Neuronal stem cell (in vitro differentiated cells): ENCODE measurements at places on chromosomes 7 and 10.

DNA sequence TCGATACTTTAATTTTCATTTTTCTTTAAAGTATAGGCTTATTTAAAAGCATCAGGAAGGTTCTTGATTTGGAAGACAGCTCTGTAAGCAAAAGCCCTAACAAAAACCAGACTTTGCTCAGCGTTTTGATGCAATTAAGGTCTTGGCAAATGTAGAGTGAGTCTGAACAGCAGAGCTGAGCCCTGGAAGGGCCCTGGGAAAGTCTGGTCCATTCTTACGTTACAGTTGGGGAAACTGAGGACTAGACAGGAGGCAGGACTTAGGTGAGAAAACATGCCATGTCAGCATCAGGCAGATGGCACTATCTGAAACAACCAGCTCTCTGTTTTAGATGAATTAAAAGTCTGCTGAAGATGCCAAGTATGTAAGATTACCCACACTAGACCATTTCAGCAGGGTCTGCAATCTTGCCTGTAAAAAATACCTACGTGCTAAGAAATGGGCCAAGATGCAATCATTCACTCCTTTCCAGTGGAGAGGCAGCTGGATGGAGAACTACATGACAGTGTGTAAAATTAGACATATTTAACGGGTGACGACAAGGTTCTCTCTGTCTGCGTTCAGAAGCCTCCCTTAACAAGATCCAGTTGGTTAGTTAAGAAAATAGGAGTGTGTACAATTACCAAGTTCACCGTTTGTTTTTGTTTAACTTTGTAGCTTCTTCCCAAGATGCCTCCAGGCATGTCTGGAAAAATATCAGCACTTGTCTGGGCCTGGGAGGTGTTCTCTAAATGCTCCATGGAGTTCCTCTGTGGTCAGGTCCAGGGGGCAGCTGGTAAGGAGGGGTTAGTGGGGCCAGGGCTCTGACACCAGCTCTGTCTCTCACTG is 502.3 kb upstream of the ZMIZ1 start:
- H3K27me3 ChIP-seq = peaks cover 10% of the 10 kb centered on the region
- peaks cover 23% of the 10 kb centered on the region for H3K4me1 ChIP-seq
- no peaks in the 10 kb centered on the region for H3K36me3 ChIP-seq

- no peaks in the 10 kb centered on the region for H3K4me1 ChIP-seq
- H3K27ac ChIP-seq = no peak overlapping the region
- no peaks in the 10 kb centered on the region for H3K27me3 ChIP-seq
- DNase-seq = no peak
- no peak overlapping the region for H3K4me3 ChIP-seq
- peaks cover 4% of the 10 kb centered on the region for H3K36me3 ChIP-seq
These were observed 77.1 kb downstream of the INPP5A start for GRCh38 chr10:132614431-132615340.

DNA sequence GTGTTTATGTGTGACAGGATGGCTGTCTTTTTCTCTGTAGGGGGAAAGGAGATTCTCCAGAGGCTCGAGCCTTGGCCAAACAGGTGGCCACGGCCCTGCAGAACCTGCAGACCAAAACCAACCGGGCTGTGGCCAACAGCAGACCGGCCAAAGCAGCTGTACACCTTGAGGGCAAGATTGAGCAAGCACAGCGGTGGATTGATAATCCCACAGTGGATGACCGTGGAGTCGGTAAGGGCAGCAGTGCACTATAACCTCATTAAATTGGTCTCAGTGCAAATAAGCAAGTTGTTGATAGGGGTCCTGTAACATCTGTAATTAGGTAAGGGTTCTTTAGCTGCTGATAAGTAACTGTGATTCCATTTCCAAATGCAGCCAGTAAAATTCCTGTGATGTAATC is 56.4 kb downstream of the AP3M1 start:
- DNase-seq = no peak
- no peaks in the 10 kb centered on the region for H3K27me3 ChIP-seq
- H3K36me3 ChIP-seq = peaks cover 42% of the 10 kb centered on the region
- H3K4me3 ChIP-seq = no peak overlapping the region

- H3K27me3 ChIP-seq = no peaks in the 10 kb centered on the region
- no peak overlapping the region for H3K27ac ChIP-seq
- no peak overlapping the region for H3K4me3 ChIP-seq
- H3K36me3 ChIP-seq = no peaks in the 10 kb centered on the region
- no peaks in the 10 kb centered on the region for H3K4me1 ChIP-seq
- no peak for DNase-seq
These were observed 575.2 kb downstream of the KCNMA1 start for GRCh38 chr10:77062381-77062780.

DNA sequence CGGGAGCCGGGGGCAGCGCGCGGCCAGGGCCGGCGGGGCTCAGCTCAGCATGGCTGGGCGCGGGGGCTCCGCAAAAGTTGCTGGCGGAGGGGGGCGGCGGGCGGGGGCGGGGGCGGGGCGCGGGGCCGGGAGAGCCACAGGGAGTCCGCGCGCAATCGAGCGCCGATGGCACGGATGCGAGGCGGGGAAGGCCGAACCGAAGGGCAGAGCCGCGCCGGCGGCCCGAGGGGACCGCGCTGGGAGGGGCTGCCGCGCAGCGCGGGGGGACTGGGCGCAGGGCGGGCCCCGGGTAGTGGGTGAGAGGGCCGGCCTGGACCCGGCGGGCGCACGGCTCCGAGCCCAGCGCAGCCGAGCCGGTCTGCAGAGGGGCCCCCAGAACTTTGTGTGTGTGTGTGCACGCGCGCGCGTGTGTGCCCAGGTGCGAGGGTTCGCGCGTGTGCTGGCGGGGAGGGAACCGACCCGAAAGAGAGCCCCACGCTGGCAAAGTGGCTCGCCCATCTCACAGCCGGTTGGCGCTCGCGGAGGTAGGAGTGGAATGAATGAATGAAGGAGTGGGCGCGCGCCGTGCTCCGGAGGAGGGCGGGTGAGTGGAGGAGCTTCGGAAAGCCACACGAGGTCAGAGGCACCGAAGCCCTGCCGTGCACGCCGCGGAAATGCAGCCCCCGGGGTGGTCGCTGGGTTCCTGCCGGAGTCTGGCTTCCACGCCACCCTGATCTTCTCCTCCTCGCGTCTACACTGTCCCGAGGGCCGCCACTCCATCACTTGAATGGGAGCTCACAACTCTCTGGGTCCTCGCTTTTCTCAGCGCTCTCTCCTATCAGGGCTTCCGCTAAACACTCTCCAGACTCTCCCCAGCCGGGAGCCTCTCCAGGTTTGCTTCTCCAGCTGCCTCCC is at the start of gene HIPK2:
TSS of gene HIPK2 (minus strand) at position 51 of the 894 bp plus-strand sequence. CDS start 375 bp downstream, outside the sequence.
- no peaks in the 10 kb centered on the region for H3K27me3 ChIP-seq
- H3K4me3 ChIP-seq = peak within 1 kb of the TSS; percentile 74
- H3K27ac ChIP-seq = peak within 1 kb of the TSS; percentile 10
- no peaks in the 10 kb centered on the region for H3K36me3 ChIP-seq
- peaks cover 19% of the 10 kb centered on the region for H3K4me1 ChIP-seq
- peak; percentile 80 for DNase-seq

- H3K27ac ChIP-seq = no peak overlapping the region
- no peaks in the 10 kb centered on the region for H3K27me3 ChIP-seq
- H3K36me3 ChIP-seq = peaks cover 7% of the 10 kb centered on the region
- H3K4me1 ChIP-seq = peaks cover 2% of the 10 kb centered on the region
These were observed 3.1 kb upstream of the DOCK1 start for GRCh38 chr10:126902157-126902556.

- DNase-seq = no peak
- H3K36me3 ChIP-seq = no peaks in the 10 kb centered on the region
- H3K27me3 ChIP-seq = no peaks in the 10 kb centered on the region
- H3K4me1 ChIP-seq = no peaks in the 10 kb centered on the region
- no peak overlapping the region for H3K27ac ChIP-seq
These were observed 220.5 kb downstream of the CDK14 start for GRCh38 chr7:90816511-90817142.

GRCh38 chr7:102836977-102837376 is 75.8 kb upstream of the LRRC17 start:
- H3K27ac ChIP-seq = no peak overlapping the region
- H3K27me3 ChIP-seq = no peaks in the 10 kb centered on the region
- no peaks in the 10 kb centered on the region for H3K4me1 ChIP-seq
- DNase-seq = no peak
- no peaks in the 10 kb centered on the region for H3K36me3 ChIP-seq

DNA sequence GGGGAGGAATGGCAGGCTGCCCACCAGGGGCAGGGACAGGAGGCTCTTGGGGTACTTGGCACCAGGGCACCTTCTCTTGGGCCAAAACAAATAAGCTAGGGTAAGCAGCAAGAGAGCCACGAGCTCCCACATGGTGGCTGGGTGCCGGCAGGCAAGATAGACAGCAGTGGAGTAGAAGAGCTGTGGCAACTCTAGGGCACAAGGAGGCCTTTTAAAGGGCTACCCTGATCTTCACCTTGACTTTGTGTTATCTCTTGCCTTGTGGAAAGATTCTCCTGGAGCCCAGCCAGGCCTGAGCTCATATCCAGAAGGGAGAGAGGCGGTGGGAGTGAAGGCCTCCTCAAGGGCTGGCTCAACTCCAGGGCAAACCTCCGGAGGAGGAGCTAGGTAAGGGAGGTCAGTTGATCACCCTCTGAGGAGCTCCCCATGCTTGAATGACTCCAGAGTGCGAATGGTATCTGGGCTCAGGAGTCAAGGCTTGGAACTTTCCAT is at the start of gene CYP17A1:
TSS of gene CYP17A1 (minus strand) at position 184 of the 492 bp plus-strand sequence. CDS start at position 132, 52 bp downstream.
- H3K27me3 ChIP-seq = no peaks in the 10 kb centered on the region
- H3K4me1 ChIP-seq = no peaks in the 10 kb centered on the region
- no peak for DNase-seq
- no peaks in the 10 kb centered on the region for H3K36me3 ChIP-seq
- H3K27ac ChIP-seq = no peak within 1 kb of the TSS
- no peak within 1 kb of the TSS for H3K4me3 ChIP-seq

DNA sequence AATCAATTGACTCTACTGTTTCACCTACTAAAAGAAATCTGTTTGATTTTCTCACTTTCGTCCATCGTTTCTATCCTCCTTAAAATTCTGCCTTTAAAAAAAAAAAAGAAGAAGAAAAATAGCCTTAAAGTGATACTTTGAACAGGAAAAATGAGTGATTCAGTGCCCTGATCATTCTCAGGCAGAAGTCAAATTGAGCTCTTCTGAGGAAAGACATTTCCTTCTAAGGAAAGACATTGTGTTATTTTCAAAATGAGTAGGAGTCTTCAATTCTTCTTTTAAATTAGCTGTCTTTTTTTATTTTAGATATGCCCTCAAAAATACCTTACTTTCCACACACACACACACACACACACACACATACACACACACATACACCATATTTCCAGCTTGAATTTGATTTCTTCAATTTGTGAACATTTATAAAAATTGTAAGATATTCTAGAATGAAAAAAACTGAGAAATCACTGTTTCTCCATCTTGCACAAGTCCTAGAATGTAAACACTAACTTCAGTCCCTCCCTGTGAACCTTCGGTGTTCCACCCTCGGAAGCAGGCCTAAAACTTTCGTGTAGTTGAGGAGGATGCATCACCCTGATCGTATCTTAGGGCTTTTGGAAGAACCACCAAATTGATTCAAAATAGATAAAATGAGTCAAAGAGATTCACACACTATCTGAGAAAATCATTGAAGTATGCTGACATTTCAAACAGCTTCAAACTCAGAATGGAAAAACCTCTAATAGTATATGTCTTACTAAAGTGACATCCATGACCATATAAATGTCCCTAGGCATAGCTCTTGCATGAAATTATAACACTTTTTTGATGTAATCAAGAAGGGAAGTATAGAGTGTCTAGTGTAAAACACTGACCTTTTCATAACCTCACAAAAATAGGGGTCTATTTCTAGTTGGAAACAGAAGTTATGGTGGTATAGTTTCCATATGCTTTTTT is 270.8 kb downstream of the GATA3 start:
- H3K4me1 ChIP-seq = no peaks in the 10 kb centered on the region
- no peak overlapping the region for H3K4me3 ChIP-seq
- no peaks in the 10 kb centered on the region for H3K36me3 ChIP-seq
- no peak overlapping the region for H3K27ac ChIP-seq
- no peak for DNase-seq
- no peaks in the 10 kb centered on the region for H3K27me3 ChIP-seq

- H3K27ac ChIP-seq = no peak overlapping the region
- no peaks in the 10 kb centered on the region for H3K27me3 ChIP-seq
- DNase-seq = no peak
- no peak overlapping the region for H3K4me3 ChIP-seq
- peaks cover 1% of the 10 kb centered on the region for H3K4me1 ChIP-seq
- no peaks in the 10 kb centered on the region for H3K36me3 ChIP-seq
These were observed 117.9 kb upstream of the HABP2 start for GRCh38 chr10:113434950-113435349.

- H3K4me3 ChIP-seq = no peak overlapping the region
- no peaks in the 10 kb centered on the region for H3K36me3 ChIP-seq
- no peaks in the 10 kb centered on the region for H3K27me3 ChIP-seq
- H3K4me1 ChIP-seq = no peaks in the 10 kb centered on the region
These were observed 859.8 kb downstream of the LRMDA start for GRCh38 chr10:76291175-76291574.

GRCh38 chr10:11425676-11426075 is 185.8 kb downstream of the USP6NL start:
- no peak for DNase-seq
- no peaks in the 10 kb centered on the region for H3K27me3 ChIP-seq
- peaks cover 14% of the 10 kb centered on the region for H3K4me1 ChIP-seq
- H3K36me3 ChIP-seq = no peaks in the 10 kb centered on the region
- no peak overlapping the region for H3K27ac ChIP-seq

GRCh38 chr7:76325092-76325491 is 22.6 kb downstream of the HSPB1 start:
- peaks cover 88% of the 10 kb centered on the region for H3K36me3 ChIP-seq
- DNase-seq = no peak
- H3K27me3 ChIP-seq = no peaks in the 10 kb centered on the region
- no peaks in the 10 kb centered on the region for H3K4me1 ChIP-seq

GRCh38 chr7:125934955-125935354 is 1005.3 kb upstream of the POT1 start:
- H3K27me3 ChIP-seq = no peaks in the 10 kb centered on the region
- no peaks in the 10 kb centered on the region for H3K36me3 ChIP-seq
- no peak overlapping the region for H3K27ac ChIP-seq
- DNase-seq = no peak
- no peak overlapping the region for H3K4me3 ChIP-seq

DNA sequence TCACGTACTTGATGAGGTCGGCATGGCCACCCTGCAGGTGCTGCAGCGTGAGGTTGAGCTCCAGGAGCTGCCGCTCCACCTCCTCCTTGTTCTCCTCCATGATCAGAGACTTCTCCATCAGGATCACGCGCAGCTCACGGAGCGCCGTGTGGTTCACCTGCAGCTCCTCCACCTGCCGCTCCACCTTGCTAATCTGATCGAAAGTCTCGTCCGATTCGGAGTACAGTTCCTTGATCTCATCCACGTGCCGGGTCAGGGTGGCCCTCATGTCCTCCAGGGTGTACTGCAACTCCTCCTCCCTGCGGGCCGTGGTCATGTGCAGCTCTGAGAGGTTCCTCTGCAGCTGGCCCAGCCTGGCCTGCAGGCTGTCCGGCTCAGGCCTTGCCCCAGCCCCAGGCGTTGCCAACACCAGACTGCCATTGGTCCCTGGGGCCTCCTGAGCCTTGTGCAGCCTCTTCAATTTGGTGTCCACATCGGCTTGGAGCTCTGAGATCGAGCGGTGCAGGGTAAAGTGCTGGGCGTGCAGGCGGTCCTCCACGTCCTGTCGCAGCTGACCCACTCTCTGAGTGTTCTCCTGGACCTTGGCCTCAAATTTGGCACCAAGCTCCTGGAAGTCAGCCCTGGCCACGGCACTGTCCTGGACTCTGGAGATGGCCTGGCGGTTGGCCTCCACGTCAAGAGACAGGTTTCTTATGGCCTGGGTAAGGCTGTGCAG is 13.9 kb downstream of the MMRN2 start:
- DNase-seq = no peak
- no peaks in the 10 kb centered on the region for H3K27me3 ChIP-seq
- no peak overlapping the region for H3K4me3 ChIP-seq
- no peaks in the 10 kb centered on the region for H3K36me3 ChIP-seq
